ENCODE measurements at places on chromosomes 4 and X.
A peak's percentile ranks its signal among the peaks of the same experiment; 100 is the strongest.

- peak; percentile 86 for DNase-seq
Observed at GRCh38 chr4:118888666-118889311, at the start of gene SYNPO2. TSS of gene SYNPO2 (plus strand) at chr4:118888854. CDS start at chr4:118889037, 183 bp downstream.

DNA sequence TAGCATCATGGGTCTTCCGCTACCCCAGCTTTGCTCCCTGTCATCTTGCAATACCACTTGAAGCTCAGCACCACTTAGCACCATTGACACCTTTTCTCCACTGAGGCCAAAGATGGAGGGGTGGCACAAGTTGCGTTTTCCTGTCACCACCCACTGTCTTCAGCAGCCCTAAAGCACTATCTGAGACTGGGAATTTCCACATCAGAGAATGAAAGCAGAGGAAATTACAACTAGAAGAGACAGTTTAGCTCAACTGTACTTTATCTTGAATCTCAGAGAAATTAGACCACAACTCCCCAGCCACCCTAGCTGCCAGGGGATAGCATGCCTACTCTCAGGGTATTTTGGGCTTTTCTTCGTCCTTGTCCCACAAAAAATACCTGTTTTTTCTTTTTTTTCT, 111.0 kb downstream of the DDIT4L start:
- DNase-seq, result no peak

- DNase-seq, result no peak
Observed at GRCh38 chrX:19883878-19884277, 3.5 kb downstream of the SH3KBP1 start.

DNA sequence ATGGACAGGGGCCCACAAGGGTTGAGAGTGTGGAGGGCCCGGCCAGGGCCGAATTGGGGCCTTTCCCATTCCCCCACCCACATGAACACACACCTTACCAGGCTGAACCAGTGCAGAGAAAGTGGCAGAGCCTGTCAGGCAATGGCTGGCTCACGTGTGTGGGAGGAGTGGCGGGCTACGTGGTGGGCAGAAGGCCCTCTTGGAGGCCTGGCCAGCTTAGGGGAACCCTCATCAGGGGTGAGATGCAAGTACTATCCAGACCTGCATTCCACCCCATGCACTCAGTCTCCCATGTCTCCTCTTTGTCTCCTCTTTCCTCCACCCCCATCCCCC, 965 bp downstream of the TCEAL4 start:
- peak; percentile 5 for DNase-seq

DNA sequence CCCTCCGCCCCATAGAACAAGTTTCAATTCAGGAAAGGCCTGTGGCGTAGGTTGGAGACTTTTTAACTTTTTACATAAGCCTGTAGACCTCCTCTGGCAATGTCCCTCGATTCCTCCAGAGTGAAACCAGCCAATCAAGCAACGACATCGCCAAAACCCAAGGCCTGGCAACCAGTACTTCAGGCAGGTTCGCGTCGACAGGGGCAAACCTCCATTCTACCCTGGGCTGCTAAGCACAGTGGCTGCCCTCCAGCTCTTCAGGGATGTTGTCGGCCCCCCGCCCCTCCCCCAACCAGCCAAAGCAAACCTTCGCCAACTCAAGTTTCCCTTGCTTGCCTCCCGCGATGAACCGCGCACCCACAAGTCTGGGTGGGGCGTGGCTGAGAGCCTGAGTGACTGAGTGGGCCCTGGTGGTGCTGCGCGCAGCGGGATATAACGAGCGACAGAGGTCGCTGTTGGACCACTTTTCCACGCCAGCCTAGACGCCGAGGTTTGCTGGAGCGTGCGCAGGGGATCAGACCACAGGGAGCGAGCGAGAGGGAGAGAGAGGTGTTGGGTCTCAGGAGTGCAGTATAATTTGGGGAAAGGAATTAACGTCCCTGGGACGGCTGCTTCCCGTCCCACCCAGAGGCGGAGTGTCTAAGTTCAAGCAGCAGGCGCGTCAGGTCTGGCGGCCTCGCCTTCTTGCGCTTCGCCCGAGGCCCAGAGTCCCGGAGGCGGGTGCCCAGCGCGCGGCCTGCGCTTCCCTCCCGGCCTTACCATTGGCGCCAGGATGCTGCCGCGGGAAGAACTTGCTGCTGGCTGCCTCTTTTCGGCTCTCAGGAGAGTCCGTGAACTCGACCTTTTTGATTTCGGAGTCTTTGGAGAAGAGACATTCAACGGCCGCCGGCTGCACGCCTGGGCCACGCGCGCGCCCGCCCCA, 9.0 kb upstream of the PITX2 start:
- peak; percentile 97 for DNase-seq

DNA sequence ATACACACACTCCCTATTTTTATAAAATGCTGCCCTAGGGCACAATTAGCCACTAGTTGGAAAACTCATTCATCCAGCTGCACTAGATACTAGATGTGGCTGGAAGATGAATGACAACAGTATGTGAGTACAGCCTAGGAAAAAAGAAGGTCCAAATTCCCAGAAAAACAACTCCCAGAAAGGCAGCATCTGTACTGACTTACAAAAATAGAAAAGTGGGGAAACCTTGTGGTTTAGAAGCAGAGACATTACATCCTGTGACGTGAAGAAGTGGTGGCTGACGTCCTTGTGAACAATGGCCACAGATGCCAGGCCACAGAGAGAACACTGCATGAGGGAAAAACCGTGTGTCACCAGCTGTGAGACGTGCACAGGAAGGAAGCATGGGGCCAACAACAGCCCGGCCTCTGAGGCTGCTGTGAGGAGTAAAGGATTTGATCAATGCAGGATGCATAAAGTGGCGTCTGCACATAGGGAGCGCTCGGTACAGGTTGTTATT, 81.2 kb downstream of the SPRY1 start:
- peak; percentile 70 for DNase-seq

DNA sequence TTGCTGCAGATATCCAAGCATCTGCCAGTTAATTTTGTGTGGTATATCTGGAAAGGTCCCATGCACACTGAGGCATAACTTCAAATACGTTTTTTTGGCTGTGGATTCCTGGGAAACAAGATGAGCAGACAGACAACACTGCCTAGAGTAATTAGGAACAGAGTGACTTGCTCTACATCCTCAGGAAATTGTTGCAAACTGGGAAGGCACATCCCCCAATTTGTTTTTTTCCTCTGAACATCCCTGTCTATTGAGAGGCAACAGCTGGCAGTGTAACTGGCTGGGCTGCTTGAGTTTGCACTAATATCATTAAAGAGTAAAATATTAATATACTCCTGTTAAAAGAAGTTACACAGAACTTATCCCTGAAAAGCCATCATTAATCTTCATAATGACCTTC, 207.7 kb upstream of the SLIT2 start:
- no peak for DNase-seq

DNA sequence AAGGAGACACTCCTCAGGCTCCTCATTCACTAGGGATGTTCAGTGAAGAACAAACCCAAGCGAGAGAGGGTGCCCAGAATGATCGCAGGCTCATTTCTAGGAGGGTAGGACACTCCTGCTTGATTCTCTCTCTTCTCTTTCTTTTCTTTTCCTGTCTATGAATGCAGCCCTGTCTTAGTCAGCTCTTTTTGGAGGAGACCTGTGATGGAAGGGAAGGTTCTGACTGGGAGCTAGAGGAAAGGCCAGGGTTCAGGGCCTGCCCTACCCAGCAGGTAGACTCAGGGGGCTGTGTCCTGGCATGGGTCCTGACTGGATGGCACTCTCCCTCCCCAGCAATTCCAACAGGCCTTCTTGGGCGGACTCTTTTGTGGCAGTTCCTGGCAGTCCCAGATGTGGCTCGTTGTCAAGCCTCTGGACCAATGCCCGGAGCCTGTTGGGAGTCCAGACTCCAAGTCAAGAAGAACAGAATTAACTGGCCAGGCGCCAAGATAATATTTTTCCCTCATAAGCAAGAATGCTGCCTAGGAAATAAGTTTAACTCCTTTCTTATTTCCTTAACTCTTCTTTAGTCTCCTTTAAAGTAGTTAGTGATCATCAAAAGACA, 139.4 kb upstream of the SCML1 start:
- peak; percentile 16 for DNase-seq

DNA sequence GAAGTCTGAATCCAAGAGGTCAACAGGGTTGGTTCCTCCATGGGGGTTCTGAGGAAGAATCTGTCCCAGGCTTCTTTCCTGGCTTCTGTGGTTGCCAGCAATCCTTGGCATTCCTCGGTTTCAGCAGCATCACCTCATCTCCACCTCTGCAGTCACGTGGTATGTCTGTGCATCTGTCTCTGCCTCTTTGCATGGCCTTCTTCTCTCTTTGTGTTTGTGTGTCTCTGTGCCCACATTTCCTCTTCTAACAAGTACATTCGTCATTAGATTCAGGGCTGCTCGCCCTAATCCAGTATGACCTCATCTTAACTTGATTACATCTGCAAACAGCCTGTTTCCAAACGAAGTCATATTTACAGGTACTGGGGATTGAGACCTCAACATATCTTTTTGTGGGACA, 114.0 kb downstream of the BCOR start:
- peak; percentile 91 for DNase-seq

All from LHCN-M2 (cell line).